ENCODE measurements at places on chromosomes 3 and 15.

DNA sequence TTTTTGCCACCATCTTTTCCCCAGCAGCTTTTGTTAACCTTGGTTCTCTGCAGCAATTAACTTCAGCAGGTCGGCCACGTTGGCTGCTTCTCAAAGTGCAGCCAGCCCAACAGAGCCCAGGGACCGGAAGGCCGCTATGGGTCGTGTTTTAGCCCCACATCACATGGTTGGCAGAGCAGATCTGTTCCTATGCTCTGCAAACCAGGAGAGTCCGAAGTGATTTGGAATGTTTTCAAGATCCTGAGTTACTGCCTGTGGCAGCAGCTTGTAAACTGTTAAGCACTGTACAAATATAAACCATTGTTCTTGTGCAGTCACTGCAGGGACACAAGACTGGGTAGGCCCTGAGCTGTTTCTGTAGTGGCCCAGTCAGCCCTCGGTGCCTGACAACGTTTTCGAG is 69.6 kb upstream of the MYZAP start:
- DNase-seq = no peak

DNA sequence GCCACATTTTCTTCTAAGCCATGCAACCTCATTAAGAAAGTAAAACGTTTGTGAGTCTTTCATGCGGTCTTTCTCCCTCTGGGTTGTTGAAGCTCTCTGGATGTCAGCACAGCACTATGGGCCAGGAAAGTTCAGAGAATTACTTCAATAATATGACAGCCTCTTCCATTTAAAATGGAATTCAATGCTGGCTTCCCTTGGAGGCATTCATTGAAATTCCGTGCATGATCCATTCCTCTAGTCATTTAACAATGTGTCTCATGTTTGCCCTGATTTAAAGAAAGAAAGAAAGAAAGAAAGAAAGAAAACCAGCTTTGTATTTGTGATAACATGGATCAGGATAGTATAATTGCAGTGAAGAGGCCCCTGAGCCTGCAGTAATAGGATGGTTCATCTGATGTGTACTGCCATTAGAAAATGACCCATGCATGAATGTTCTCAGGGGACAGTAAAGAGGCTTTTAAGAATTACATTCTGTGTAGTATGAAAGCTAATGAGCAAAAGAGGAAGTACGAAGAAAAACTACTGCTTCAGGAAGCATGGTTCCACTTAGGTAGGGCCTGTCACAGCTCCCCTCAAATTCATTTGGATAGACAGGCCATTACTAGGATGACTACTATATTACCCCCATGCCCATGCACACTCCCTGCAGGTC is 146.0 kb downstream of the ARPP21 start:
- no peak for DNase-seq

- DNase-seq = no peak
Measured at GRCh38 chr3:58874795-58875194, 175.0 kb downstream of the CFAP20DC start.

DNA sequence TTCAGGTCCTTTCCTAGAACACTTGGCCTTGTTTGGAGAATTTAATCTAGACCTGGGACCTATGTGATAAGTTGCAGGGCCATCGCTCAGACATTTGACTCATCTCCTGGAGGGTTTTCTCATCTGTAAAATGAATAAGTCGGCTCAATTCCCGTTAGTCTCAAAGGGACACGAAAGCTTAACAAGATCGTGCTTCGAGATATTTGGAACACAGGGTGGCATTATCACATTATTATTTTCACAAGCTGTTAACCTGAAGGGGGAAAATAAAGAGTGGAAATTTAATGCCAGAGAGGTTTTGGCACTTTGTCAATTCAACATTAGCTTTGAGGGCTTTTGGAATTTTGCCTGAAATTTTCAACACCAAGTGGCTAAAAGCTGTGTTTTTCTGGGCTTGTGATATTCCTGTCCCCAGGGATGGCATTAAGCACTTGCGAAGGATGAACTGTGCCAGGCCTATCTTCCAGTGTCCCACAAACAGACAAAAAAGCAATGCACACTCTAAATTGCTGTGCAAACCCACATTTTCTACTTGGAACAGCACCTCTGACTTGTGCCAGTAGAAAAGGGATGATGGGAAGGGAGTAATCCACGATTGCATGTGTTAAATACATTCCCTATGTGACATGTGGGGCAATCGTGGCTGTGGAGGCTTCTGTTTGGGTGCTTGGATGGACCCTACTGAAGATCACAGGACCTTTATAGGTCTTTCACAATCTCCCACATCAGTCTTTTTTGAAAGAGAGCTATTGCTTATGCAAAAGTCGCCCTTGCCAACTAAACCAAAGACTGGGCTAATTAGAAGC is 478.7 kb downstream of the MFSD1 start:
- no peak for DNase-seq

DNA sequence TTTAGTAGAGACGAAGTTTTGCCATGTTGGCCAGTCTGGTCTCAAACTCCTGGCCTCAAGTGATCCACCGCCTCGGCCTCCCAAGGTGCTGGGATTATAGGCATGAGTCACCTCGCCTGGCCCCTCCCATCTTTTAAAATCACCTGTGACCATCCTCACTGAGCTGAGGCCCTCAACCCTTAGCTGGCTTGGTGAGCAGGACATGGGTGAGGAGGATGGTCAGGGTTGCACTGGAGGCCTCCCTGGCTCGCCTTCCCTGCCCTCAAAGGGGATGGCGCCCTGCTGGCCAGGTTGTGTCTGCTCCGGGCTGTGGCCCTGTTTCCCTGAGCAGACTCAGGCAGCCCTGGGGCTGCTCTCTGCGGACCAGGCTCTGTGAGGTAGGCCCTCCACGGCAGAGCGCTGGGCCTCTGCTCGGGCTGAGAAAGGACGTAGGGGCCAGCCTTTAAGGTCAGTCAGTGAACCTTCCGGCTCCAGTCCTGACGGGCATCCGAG is 33.7 kb downstream of the SYNM start:
- DNase-seq = no peak

- DNase-seq = no peak
Measured at GRCh38 chr15:97804950-97805349, 155.6 kb upstream of the ARRDC4 start.

DNA sequence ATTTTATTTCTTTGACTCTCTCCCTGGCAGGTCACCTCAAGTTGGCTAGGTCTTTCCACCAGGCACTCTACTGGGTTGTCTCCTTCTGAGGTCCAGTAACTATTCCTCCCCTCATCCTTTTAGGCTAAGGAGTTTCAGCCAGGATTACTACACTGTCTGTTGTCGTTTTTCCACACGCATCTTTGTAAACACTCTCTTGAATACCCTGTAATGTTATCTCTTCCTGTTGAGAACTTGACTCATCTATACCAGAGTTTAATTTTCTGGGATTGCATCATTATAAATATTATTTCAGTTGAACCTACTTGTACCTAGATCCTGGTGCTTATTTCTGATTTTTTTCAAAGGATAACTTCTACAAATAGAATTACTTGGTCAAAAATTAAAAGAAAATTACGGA is 138.3 kb downstream of the SQOR start:
- DNase-seq = no peak

DNA sequence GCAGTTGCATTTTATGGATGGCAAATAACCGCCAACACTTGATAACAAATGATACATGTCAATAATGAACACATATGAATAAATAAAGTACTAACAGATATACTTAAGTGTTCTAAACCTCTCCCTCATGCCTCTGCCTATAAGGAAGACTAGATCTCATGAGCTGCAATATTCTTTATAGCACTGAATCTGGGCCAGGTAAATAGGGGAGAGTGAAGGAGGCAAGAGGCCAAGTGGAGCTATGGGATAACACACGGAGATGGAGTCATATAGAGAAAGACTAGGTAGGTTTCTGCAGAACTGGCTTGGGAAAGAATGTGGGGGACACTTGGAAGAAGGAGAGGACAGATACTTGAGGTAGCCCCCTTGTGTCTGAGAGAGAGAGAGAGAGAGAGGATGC is 354.2 kb upstream of the CFAP20DC start:
- DNase-seq = no peak

DNA sequence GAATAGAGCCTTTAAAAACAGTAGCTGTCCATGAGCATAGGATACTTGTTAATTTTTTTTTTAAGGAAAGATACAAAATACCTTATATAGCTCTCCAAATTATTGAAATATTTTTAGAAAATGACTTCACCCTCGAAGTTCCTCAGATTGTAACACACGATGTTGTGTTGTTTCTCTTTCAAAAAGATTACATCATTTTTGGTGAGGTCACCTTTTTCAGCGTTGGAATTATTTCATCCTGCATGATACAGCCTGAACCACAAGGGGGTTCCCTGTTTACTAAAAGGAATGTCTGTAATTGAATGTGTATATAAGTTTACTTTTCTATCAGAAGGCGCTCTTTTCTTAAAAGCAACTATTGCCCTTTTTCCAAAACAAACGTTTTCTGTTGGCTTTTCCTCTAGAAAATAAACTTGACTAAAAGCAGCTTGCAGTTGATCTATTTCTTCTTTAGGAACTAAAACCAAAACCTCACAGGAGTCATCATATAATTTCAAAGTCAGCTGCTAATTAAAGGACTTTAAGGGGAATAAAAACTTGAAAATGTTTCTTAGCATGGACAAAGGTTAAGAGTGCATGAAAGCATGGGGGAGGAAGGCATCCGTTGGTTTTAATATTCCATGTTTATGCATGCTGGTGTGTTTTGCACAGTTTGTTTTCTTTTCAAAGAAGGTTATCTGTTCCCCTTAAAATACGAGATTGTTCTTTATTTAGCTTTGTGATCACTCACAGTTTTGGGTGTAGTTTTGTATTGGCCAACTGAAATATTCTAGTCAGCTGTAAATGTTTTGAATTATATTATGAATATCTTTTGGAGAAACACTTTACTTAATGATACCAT is 29.4 kb downstream of the LYSMD4 start:
- peak; percentile 34 for DNase-seq

DNA sequence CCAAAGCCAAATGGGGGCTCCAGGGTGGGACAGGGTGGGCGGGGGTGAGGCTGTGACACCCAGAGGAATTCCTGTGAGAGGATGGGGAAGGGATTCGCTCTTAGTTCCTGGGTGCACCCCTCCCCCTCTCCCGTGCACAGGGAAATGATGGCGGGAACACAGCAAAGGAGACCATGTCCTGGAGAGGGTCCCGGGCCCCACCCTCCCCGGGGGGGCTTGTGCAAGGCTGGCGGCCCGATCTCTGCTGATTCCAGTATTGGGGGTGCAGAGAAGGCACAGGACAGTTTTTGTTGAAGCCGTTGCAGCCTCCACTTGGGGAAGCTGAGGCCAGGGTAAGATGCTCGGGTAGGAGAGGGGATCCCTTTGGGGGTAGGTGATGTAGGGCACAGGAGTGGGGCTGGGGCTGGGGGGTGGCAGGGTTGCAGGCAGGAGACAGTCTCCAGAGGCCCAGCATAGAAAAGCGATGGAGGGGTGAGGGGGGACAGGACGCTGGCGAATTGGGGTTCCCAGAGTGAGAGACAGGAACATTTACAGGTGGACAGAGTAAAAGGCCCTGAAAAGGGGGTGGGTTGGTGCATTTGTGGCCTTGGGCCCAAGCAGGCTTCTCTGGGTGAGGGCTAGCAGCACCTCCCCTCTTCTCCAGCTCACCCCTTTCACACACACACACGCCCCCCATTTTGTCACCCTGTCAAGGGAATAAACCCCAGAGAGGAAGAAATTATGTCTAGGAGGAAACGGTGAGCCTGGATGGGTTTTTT is 38.5 kb downstream of the HMCES start:
- no peak for DNase-seq

- DNase-seq = no peak
Measured at GRCh38 chr3:170835336-170835735, 34.7 kb downstream of the RPL22L1 start.

GRCh38 chr3:16769525-16769924 is 115.2 kb upstream of the PLCL2 start:
- DNase-seq = no peak

- DNase-seq = no peak
Measured at GRCh38 chr3:151315846-151316245, 774 bp downstream of the GPR87 start.

GRCh38 chr3:122025296-122025695 is 3.2 kb upstream of the ILDR1 start:
- no peak for DNase-seq

DNA sequence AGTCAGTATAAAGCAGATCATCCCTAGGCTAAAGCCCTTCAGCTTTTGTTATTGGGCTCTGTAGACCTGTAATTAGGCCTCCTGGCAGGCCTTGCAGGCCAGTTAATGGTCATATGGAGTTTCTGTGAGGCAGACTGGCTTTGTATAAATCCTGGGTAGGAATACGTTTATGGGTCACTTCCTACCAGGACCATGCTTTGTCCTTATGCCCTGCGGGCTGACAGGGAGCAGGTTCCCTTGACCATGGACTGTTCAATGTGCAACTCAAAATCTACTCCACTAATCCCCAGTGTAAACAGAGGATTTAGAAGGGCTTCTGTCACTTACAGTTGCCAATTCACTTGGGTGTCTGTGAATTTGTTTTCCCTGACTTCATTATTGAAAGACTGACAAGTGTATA is 202.7 kb upstream of the MLF1 start:
- no peak for DNase-seq

GRCh38 chr3:61134532-61134931 is 116.7 kb downstream of the FHIT start:
- no peak for DNase-seq

DNA sequence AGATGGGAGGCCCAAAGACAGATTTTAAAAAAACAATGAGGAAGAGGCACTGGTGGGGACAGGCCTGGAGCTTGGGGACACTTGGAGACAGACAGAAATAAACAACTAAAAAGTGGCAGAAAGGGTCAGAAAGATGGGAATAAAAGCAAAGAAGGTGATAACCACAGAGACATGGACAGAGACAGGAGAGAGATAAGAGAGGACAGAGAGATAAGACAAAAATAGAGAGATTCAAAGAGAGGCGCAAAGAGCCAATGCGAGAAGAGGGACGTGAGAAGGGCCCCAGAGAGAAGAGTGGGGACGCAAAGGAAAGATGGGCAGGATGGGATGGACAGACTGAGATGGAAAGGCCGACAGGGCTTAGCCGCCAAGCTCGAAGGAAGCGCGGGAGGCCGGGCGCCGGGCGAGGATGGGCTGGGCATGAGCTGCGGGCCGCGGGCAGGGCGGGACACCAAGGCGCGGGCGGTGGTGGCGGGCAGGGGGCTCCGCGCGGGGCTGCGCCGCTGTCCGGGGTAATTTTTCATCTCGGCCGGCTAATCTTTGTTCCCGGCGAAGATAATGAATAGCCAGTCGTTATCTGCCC is 3.1 kb upstream of the GATA2 start:
- no peak for DNase-seq
